ENCODE measurements at places on chromosomes 5 and 9.
A peak's percentile ranks its signal among the peaks of the same experiment; 100 is the strongest.

GRCh38 chr9:34203275-34203991 is 24.6 kb downstream of the UBAP1 start:
- no peak for DNase-seq

DNA sequence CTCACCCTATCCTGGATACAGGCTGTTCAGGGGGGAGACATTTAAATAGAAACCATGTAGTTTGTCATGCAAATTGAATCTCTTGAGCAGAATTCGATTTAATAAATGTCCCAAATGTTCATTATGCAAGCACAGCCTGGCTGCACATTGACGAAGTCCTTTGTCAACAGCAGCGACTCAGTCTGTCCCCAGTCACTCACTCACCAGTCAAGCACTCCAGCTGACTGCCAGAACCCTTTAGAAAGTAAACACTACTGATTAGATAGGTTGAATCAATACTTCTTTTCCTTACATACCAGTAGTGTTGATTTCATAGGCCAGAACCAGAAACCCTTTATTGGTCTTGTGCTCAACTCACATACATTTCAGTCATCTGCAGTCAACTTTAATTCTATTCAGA is 27.5 kb downstream of the CDH6 start:
- no peak for DNase-seq

DNA sequence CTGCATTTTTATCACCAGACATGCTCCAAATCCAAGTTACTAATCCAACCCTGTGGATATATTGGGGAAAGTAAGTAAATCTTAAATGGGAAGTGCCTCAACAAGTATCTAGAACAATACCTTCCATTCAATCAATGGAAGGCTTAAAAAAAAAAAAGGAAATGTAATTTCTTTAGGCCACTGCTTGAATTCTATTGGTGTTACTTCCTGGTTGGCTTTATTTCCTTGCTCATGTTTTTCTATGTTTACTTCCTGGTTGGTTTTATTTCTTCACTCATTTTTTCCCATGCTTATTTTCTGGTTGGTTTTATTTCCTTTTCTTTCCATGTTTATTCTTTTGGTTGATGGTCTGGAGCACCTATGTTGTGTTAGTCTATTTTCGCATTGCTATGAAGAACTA is 363.9 kb downstream of the KDM4C start:
- DNase-seq: no peak

GRCh38 chr9:27033815-27034403 is 28.4 kb upstream of the LRRC19 start:
- peak; percentile 6 for DNase-seq

DNA sequence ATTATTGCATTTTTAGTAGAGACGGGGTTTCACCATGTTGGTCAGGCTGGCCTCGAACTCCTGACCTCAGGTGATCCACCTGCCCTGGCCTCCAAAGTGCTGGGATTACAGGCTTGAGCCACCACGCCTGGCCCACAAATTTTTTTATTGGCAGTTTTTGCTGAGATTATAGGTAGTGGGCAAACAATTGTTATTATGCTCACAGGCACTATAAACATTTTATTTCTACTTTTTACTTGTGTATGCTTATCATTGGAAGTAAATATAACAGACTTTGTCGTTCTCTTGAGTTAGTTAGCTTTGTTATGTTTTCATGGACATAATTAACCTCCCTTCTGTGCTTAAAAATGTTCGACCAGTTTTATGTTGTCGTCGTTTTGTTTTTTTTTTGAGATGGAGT is 23.9 kb downstream of the UGCG start:
- no peak for DNase-seq

- DNase-seq: no peak
These were observed 4.1 kb upstream of the DNAJB5 start for GRCh38 chr9:34985311-34985899.

- no peak for DNase-seq
These were observed 24.2 kb upstream of the STOM start for GRCh38 chr9:121394292-121394691.

DNA sequence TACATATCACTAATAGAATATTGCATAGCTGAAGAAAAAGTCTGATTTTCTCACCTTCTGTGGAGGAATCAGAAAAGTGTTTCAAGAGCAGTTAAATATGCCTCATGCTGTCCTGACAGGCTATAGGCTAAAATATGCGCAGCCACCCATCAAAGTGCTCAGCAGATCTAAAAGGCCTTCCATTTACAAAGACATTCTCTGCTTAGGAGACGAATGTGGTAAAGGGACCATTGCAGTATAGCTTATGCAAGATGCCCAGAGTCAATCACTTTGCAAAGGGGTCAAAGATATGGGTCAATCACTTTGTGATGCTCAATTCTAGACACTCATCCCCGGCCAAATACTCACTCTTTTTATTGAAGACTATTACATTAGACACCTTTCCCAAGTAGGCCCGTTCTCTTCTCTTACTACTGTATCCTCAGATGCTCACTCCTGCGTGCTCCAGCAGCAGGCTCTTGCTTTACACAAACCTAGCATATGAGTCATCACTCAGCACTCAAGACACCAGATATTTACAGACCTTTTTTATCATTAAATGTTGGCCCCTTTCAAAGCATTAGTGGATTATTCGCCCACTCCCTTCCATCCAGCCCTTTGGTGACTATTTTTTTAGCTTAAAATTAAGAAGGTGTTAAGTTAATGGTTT is 568.2 kb upstream of the CDH18 start:
- DNase-seq: no peak

DNA sequence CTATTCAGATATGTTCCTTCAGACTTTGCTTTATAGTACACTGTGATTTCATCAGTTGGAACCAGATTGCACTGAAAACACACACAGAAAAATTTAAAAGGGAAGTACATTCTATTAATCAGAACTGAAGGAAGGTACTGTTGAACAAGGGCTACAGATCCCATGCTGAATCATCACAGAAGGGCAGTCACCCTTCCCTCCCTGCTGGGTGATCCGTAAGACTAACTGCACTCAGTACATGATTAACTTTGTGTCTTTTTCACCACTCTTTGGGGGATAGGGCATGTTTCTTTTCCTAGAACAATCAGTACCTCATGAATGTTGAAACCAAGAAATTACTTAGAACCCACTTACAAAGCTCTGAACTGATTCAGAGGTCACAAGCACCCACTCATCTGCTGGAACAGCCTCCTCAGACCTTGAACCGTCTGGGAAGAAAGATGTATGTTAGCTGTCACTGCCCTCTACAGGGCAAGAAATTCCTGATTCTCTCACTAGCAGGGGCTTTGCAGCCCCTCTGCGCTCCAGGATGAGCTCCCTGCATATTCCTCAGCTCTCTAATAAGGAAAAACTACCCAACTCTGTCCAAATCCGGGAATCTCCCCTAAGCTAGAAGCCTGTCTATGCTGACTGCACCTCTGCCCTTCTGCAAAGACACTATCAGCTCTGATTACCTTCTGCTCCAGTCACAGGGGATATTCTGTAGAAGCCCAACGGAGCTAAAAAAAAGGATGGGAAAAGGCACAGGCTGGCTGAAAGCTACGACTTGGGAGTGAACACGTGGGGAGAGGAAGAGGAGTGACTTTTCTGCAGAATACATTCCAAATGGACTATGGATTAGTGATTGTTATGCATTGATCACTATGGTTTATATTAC is 51.0 kb downstream of the IARS1 start:
- DNase-seq: no peak

- DNase-seq: no peak
These were observed 148.8 kb upstream of the SGCD start for GRCh38 chr5:156178117-156178516.

- no peak for DNase-seq
These were observed 357.3 kb downstream of the SPOCK1 start for GRCh38 chr5:137141779-137142178.

GRCh38 chr5:172612771-172613170 is 28.3 kb upstream of the NEURL1B start:
- DNase-seq: no peak

DNA sequence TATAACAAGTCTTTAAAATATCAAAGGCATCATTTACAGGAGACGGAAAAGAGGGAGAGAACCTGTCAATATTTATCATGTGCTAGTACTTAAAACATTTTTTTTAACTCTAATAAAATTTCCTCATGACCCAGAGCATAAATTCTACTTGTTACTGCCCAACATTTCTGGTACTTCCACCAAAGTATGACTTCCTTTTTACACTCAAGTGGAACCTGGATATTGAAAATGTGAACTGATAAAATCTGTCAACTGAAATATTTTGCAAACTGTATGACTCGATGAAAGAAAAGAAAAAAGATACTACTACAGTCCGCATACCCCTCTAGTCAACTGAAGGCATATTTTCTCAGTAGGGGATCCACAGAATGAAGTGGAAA is 37.1 kb downstream of the FAM13B start:
- DNase-seq: no peak

DNA sequence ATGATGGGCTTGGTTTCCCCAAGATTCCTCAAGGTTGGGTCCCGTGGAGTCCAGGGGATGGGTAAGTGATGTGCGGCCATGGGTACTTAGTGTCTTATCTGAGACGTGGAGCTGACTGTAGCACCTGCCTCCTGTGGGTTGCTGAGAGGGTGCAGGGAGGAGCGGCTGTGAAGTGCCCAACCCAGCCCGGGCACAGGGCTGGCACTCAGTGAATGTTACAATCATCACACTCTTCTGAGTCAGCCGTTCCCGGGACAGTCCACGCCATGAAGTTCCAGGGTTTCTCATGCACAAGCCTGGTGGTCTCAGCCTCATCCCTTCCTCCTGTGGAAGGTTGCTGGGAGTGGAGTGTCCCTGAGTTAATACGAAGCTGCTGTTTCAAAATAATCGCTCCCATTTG is 29.1 kb downstream of the NTNG2 start:
- no peak for DNase-seq

GRCh38 chr5:31193116-31193515 is 370 bp upstream of the CDH6 start:
- no peak for DNase-seq

DNA sequence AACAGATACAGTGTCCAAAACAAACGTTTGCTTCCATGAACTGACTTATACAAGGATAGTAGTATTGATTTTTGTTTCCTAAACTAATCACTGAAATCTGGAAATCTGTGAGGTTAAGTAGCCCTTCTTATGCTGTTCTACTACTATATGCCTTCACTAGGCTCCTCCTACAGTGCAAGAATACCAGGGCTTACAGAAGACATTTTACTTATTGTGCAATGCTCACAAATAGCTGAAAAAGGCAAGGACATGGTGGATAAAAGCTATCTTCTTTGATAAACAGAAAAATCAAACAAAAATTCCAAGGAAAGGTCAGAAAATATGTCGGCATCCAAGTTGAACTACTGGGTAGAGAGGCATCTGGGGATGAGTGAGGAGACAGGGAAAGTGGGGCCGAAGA is 61.9 kb downstream of the OXCT1 start:
- no peak for DNase-seq

GRCh38 chr5:82620957-82621600 is 342.9 kb upstream of the RPS23 start:
- no peak for DNase-seq

DNA sequence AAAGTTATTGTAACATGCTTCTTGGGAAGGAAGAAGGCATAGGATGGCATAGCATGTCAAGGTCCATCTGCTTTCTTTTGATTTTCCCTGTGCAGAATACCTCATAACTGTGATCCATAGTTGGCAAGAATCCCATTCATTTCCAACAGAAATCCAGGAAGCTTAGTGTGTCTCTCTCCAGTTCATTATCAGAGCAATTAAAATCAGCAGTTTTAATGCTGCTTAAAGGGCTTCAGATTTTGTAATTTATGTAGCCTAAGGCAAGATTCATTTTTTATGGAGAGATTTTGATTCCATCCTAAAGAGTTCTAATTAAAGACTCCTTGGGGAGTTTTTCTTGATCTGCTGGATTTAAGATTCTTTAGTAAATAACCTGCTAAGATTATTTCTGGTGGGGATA is 560.1 kb downstream of the PDE4D start:
- DNase-seq: no peak

GRCh38 chr9:8857068-8857925 is 1057.7 kb upstream of the DMAC1 start:
- no peak for DNase-seq

GRCh38 chr9:137789295-137789895 is 88.2 kb upstream of the CACNA1B start:
- DNase-seq: no peak

DNA sequence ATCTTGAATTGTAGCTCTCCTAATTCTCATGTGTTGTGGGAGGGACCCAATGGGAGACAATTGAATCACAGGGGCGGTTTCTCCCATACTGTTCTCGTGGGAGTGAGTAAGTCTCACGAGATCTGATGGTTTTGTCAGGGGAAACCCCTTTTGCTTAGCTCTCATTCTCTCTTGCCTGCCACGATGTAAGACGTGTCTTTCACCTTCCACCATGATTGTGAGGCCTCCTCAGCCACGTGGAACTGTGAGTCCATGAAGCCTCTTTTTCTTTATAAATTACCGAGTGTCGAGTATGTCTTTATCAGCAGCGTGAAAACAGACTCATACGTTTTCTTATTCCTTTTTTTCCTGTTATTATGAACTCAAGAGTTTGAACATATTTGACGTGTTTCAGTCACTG is 39.1 kb downstream of the RETREG1 start:
- DNase-seq: no peak

GRCh38 chr5:158897444-158898160 is 202.1 kb downstream of the EBF1 start:
- no peak for DNase-seq

DNA sequence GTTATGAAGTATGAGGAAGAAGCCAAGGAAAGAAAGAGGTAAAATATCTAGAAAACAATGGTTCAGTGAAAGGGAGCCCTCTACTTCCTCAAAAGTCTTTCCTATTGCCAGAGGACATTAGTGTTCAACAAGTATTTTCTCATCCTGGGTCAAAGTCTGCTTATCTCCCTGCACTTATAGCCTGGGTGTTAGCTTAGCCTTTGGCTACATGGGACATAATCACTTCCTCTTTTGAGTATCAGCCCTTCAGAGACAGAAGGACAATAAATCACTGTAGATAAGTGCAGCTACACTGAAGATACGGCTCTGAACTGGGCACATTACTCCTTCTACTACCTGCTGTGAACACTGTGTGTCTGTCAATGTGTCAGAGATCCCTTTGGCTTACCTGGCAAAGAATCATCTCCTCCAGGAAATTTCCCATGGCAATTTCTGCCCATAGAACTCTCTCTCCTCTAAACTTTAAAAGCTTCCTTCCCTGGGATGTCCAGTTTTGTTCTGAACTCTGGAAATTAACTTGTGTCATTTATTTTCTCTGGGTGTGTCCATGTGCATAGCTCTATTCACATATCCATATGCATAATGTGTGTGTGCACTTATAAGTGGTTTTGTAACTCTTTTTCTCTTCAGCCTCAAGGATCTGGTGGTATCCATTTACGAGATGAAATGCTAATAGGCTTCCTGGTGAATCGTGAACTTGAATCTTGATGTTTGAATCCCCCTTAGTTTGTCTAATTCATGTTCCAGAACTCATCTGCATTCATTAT is 30.0 kb upstream of the RECK start:
- no peak for DNase-seq
